ENCODE measurements at places on chromosomes 11 and 22.

- no peak for DNase-seq
Observed at GRCh38 chr11:84806354-84806753, 820.8 kb downstream of the DLG2 start.

GRCh38 chr11:118109231-118109630 is 22.5 kb upstream of the SMIM35 start:
- no peak for DNase-seq

DNA sequence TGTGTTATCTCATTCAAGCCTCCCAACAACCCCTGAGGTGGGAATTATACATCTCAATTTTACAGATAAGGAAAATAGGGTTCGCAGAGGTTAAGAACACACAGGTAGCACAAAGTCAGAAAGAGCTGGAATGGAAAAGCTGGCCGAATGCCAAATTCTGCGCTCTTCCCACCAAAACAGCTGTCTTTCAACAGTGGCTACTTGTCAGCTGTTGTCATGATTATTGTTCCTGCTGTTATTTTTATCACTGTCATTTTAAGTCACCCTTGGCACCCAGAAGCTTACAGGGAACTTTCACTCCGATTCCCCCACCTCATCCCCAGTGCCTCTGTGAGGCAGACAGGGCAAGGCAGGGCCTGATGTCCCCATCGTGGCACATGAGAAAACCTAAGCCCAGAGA is 74.5 kb upstream of the CSNK2A3 start:
- no peak for DNase-seq

- DNase-seq, result no peak
Observed at GRCh38 chr22:28480000-28480715, 199.5 kb downstream of the TTC28 start.

- no peak for DNase-seq
Observed at GRCh38 chr11:78654071-78654470, 79.4 kb upstream of the NARS2 start.

- no peak for DNase-seq
Observed at GRCh38 chr11:118679483-118679882, at the start of gene TREH. Gene TREH, minus strand, starts transcription at chr11:118679650. Its CDS starts 23 bp downstream, at chr11:118679627.

DNA sequence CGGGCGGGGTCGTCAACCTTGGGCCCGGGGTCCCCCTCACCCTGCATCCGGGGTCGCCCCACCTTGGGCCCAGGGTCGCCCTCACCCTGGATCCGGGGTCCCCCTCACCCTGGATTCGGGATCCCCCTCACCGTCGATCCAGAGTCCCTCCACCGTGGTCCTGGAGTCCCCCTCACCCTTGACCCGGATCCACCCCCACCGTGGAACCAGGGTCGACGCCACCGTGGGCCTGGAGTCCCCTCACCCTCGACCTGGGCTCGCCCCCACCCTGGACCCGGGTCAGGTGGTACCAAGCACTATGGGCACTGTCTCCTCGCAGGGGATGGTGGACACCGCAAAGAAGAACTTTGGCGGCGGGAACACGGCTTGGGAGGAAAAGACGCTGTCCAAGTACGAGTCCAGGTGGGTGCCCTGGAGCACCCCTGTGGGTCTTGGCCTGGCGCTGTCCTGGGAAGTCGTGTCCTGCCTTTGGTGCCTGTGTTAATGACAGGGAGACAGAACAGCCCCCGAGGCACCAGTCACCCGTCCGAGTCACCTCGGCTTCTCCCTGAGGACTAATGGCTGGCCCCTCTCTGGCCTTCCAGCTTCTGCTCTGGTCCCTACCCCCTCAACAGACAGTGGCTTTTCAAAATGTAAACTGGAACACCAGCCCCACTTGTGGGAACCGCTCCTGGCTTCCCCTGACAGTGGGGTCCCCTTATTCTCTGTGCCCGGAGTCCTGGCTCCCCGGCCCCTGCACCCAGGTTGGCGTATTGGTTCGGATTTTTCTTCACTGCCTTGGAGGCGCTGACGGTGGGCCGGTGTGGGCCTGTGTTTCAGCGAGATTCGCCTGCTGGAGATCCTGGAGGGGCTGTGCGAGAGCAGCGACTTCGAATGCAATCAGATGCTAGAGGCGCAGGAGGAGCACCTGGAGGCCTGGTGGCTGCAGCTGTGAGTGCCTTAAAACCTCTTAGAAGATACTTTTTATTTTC is 762 bp downstream of the CRELD2 start:
- DNase-seq, result no peak

DNA sequence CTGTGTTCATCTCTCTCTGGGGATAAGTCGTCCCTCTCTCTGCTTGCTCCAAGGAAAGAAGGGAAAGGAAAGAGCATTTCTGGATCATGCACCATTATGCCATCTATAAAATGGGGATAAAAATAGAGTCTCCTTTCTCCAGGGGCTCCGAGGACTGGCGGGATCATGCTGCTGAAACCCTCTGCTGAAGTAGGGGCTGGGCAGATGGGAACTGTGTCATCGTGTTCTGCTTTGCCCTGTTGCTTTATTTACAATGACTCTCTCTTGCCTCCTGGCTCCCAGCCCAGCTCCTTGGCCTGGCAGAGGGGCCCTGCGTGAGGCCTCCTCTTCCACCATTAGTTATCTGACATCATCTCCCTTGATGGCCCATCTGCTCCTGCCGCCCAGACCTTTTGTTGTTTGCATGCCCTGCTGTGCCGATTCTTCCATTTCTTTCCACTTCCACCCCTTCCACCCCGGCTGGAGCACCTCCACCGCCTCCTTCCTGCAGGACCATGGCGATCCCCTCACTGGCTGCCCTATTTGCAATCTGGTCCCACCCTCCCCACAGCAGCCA is 200.9 kb downstream of the MYO18B start:
- no peak for DNase-seq

DNA sequence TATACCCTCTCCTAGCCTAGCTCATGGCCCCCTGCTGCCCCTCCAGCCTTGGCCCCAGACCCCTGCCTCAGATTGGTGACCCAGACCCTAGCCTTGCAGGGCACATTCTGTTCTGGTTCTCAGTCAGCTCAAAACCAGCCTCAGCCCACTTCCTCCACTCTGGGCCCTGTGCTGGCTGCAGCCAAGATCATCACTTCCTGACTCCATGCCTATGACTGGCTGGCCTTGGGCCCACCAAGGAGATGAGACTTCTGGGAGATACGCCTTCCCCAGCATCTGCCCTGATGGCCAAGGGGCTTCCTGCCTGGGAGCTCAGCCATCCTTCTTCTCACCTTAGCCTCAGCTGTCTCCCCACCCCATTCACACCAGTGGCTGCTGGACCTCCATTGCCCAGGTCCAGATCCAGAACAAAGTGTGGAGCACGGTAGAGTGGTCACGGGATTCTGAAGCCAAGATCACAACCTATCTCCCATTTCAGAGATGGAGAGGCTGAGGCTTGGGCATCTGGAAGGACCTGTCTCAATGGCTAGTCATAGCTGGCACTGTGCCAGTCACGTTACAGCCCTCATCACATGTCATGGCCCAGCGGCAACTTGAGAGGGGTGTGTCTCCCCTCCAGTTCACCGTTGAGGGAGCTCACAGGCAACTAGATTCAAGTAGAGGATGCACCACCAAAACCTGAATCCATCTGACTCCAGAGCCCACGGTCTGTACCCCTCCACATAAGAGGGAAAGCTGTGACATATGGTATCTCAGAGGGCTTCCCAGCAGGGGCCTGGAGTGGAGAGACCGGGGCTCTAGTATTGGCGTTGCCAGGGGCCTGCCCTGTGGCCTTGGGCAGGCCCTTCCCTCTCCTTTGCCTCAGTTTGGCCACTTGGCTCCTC is 43.0 kb upstream of the KLHL35 start:
- DNase-seq, result no peak

DNA sequence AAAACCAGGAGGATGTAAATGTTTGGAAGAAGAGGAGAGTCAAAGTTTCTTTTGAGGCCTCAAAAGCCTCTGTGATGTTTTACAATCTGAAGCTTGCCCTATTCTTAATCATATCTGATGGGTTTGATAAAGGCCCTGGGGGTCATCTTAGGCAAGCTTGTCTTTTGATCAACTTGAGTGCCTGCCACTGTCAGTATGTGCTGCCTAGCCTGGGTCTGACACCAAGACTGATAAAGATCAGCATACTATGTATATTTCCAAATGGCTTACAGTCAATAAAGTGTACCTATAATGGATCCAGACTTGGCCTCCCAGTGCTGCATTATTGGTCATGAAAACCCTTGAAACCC is 12.7 kb downstream of the EHF start:
- no peak for DNase-seq

DNA sequence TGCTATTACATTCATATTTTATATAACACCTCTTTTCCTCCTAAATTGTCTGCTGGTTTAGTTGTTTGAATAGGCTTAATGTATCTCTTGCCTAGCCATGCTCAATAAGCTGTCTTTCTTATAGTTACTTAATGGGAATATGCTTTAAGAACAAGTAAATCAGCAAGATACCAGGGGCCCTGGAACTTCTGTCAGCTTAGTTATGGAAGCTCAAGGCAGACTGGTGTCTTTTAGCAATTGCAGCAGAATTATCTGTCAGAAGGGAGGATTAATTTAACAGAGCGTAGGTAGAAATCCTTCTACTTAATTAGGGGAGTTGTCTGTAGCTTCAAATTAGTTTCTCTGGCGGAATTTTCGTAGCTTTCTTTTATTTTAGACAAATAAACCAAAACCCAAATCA is 94.9 kb downstream of the C11orf91 start:
- DNase-seq, result no peak
